Karpas-422 (cell line): ENCODE measurements at places on chromosomes 6 and 20. TPM values are rescaled to one million over a fixed set of nuclear protein-coding genes. Genes with fewer than 3 reads are reported as not detected.

Gene CAP2
- total RNA-seq: not detected in 2 replicates

Gene EEF1A2
- 0.71 TPM in 1 of 2 replicates, not detected in the other for total RNA-seq

DNA sequence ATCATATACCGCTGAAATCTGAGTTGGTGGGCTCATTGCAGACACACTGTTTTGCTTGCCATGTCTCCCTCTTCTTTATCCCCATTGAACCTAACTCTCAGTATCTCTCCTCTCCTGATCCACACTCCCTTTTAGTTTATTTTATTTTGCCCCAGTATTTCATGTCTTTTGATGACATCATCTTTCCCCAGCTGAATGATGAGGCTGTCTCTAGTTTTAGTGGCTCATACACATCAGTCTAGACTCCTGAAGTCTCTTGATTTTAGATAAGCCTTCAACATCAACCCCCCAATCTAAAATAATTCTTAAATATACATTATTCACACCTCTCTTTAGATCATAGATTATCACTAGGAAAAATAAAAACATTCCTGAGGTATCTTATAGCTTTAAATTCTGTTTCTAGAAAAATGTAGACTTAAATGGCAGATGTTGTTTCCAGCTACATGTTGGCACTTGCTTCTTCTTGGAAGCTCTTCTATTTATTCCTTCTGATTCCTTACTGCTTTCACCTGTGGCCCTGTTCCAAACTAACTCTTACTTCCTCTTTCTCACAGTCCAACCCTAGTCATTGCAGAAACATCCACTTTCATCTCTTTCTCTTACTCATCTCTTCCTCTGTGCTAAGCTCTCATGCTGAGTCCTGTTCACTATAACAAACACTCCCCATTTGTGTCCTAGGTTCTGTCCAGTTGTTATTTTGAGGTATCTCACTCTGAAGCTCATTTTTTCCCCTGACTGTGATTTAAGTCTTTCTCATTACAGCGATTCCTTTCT is 191.9 kb upstream of the SLC35B3 start:
- no peak for DNase-seq
- no peak overlapping the region for H3K27ac ChIP-seq
- H3K27me3 ChIP-seq: no peaks in the 10 kb centered on the region
- H3K4me3 ChIP-seq: no peak overlapping the region
- no peaks in the 10 kb centered on the region for H3K4me1 ChIP-seq

GRCh38 chr6:165701005-165701404 is 38.0 kb upstream of the PDE10A start:
- no peak overlapping the region for H3K4me3 ChIP-seq
- H3K4me1 ChIP-seq: no peaks in the 10 kb centered on the region
- no peak for DNase-seq
- no peaks in the 10 kb centered on the region for H3K27me3 ChIP-seq

Gene BTN3A1
- 30.5 and 32.7 TPM in 2 replicates for total RNA-seq

- H3K27ac ChIP-seq: no peak overlapping the region
- DNase-seq: no peak
- no peaks in the 10 kb centered on the region for H3K27me3 ChIP-seq
- no peak overlapping the region for H3K4me3 ChIP-seq
- H3K36me3 ChIP-seq: no peaks in the 10 kb centered on the region
Observed at GRCh38 chr20:35979544-35979943, 11.2 kb downstream of the CNBD2 start.

Gene HSPA1L
- 0.72 TPM in 1 of 2 replicates, not detected in the other for total RNA-seq

Gene CLPSL1
- total RNA-seq: not detected in 2 replicates

GRCh38 chr20:45878076-45878761 is 2.8 kb upstream of the ZSWIM1 start:
- peaks cover 4% of the 10 kb centered on the region; the same call in 1 of the 2 replicates for H3K36me3 ChIP-seq
- no peak for DNase-seq
- H3K4me1 ChIP-seq: peaks cover 12% of the 10 kb centered on the region
- H3K27ac ChIP-seq: no peak overlapping the region

- no peaks in the 10 kb centered on the region for H3K36me3 ChIP-seq
- no peak for DNase-seq
- H3K4me1 ChIP-seq: no peaks in the 10 kb centered on the region
- H3K4me3 ChIP-seq: no peak overlapping the region
Observed at GRCh38 chr20:50772420-50773185, 22.3 kb upstream of the BCAS4 start.
